Fibroblast of skin of right quadriceps (primary cell): ENCODE measurements at places on chromosomes 3 and 15.

GRCh38 chr3:123349566-123350435 is 99.1 kb downstream of the ADCY5 start:
- DNase-seq: no peak

DNA sequence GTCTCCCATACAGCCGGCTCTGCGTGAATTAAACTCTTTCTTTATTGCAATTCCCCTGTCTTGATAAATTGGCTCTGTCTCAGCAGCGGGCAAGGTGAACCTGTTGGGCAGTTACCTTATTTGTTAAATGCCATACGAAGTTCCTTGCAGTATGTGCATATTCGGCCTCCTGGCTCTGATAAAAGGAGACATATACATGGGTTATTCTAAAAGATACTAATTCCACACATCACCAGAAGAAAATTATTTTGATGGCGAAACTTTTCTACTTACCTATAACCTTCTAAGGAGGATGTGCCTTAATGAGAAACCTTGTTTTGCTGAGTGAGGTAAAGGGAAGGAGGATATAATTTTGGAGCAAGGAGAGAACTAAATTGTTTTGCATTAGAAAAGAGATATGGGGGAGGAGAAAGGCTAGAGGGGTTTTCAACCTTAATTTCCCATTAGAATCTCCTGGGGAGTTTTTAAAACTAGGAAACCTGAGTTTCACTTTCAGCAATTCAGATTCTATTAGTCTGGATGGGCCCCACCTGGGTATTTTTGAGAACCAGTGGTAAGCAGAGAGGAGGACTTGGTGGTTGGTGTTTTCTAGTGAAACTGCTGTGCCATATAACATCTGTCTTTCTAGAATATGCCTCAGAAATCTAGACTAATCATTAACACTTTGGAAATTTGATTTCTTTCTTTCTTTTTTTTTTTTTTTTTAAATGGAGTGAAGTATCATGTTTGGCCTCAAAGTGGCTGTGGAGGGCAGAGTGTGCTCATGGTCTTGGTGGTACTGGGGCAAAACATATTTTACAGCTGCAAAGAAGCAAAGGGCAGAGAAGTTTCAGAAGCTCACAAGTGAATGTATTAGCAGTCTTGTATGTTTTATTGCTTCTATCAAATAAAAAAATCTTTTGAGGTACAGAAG is 23.0 kb downstream of the NANOGP8 start:
- DNase-seq: no peak

- no peak for DNase-seq
Measured at GRCh38 chr15:38374556-38374955, 79.4 kb upstream of the FAM98B start.

DNA sequence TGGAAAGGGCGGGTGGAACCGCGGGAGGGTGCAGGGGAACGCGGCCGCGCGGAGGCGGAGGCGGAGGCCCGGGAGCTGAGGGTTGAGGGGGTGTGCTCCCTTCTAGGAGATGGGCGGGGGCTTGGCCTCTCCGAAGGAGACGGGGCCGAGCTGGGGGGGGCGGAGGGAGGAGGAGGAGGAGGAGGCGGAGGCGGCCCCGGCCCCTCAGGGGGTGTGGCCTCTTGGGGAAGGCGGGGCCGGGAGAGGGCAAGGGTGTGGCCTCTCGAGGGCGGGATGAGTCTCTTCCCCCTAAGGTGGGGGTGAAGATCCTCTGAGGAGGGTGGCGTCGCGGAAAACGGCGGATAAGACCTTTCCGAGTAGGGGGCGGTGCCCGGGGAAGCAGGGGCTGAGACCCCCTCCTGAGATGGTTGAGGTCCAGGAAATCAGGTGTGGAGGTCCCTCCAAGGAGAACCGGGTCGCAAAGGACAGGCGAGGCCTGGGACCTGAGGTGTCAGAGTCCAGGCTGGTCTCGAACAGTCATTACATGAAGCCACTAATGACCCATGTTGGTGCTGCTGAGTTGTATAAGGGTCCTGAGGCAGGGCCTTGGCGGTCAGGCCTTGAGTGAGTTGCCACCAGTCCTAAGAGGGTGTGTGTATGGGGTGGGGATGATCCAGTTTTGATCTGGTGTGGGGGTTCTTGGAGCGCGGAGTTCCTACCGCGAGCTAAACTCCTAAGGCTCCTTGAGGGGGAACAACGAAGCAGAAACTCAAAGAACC is 759 bp downstream of the WDR6 start:
- peak; percentile 90 for DNase-seq

GRCh38 chr3:142498397-142499180 is 50.8 kb upstream of the XRN1 start:
- no peak for DNase-seq

DNA sequence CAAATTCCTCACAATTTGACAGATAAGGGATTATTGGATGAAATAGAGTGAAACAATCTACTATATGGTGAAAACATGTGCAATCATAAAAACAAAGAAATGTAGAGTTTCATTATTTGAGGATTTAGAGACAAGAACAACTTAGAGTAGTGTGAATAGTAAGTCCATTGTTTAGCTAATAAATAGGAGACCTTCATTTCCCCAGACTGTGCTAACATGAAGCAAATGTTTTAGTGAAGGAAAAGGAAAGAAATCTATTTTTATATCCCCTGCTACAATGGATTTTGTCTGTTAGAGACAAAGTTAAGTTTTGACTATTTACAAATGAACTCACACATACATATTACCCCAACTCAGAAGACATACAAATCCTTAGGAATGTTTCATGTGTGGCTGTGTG is 77.8 kb downstream of the EFL1 start:
- DNase-seq: no peak

GRCh38 chr3:190058521-190059241 is 62.0 kb downstream of the P3H2 start:
- peak; percentile 61 for DNase-seq

- no peak for DNase-seq
Measured at GRCh38 chr3:182855076-182855475, 61.8 kb downstream of the ATP11B start.

DNA sequence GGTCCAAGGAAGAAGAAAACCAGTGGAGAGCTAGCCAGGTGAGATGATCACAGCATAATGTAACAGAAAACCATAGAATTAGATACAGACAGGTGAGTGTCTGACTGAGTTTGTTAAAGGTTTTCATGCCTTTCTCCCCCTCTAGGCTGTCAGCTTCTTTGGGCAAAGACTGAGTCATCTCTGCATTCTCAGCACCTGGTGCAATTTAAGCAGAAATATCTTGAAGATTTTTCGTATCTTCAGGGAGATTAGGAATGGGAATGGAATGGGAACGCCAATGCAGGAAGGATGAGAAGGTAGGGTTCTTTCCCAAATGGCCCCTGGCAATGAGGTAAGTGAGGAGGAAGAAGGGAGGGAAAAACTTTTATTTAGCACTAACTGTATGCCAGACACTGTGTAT is 122.0 kb upstream of the SLC7A14 start:
- DNase-seq: no peak

DNA sequence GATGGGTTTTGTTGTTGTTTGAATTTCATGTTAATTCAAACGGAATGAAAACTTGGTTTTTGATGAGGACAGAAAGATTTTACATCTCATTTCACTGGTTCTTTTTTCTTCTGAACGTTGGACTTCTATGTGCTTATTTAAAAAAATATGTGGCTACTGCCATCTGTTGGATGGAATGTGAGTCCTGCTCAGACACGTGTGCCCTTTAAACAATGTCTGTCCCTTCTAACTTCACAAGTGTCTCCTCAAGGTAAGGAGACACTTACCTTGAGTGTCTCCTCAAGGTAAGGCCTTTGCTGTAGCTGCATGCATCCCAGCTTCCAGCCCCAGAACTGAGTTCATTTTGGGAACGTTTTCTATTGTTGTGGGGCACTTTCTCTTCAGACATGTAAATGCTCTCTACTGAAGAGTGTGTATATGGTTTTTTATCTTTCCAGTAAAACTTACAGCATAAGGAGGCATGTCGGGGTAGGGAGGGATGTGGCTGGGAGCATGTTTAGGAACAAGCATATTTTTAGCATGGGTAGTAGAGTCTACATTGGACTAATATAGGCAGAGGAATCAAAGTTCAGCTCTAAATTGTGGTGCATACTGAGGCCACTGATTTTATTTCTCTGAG is 63.1 kb upstream of the UBE3A start:
- peak; percentile 26 for DNase-seq

DNA sequence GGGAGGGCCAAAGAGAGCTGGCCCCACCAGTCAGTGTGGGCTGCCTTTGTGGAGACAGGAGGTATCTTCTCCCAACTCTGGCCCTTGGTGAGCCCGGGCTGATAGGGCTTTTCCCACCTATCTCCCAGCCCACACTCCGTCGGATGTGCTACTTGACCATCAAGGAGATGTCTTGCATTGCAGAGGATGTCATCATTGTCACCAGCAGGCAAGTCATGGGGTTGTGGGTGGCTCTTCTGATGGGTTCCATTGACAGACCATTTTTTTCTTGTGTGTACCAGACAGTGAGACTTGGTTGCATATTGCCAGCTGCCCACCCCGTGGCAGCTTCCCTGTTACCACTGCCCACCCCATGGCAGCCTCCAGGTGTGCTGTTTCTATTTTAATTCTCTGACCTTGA is 3.3 kb downstream of the COPG1 start:
- DNase-seq: no peak

- DNase-seq: no peak
Measured at GRCh38 chr3:122233101-122233952, 49.9 kb downstream of the CASR start.

GRCh38 chr3:69409011-69409410 is 23.1 kb upstream of the FRMD4B start:
- DNase-seq: no peak

DNA sequence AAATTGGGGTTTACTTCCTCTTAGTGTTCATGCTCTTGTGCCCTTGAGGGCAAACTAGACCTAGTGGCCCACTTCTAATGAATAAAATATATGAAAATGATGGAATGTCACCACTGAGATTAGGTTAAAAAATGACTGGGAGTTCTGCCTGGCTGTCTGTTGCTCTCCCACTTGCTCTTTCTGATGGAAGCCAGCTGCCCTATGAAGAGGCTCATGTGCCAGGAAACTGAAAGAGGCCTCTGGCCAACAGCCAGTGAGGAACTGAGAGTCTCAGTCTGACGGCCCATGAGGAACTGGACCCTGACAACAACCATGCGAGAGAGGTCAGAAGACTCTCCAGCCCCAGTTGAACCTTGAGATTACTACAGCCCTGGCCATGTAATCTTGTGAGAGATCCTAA is 107.1 kb upstream of the FHIT start:
- DNase-seq: no peak

GRCh38 chr15:56984681-56985481 is 66.4 kb downstream of the TCF12 start:
- peak; percentile 75 for DNase-seq

GRCh38 chr3:45280971-45281370 is 54.9 kb upstream of the TMEM158 start:
- DNase-seq: no peak

DNA sequence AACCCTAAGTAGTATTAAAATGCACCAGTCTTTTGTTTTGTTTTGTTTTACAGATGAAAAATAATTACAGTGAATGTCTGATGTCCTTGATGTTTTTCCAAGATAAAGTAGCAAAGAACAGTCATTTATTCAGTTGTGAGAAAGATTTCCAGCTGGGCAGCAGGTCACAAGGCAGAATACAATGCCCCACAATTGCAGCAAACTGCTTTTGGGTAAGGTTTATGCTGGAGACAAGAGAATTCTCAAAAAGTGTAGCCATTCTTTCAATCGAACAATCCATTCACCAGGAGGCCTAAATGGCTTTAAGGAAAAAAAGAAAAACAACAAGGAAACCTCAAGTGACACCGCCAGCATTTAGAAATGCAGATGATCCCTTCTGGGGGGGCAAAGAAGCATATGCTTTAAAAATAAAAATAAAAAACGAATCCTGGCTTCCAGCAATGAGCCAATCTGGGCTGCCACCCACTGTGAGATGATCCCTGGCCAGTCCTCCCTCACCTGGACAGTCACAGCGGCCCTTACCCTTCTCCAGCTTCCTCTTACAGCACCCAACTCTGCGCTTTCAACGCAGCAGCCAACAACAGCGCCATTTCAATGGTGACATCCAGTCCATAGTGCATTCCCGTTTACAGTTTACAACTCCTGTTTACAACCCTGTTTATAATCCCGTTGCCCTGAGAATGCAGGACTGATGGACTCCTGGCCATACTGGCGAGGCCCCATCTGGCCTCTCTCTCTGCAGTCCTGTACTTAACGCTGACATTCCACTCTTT is 25.7 kb upstream of the WNT5A start:
- no peak for DNase-seq

DNA sequence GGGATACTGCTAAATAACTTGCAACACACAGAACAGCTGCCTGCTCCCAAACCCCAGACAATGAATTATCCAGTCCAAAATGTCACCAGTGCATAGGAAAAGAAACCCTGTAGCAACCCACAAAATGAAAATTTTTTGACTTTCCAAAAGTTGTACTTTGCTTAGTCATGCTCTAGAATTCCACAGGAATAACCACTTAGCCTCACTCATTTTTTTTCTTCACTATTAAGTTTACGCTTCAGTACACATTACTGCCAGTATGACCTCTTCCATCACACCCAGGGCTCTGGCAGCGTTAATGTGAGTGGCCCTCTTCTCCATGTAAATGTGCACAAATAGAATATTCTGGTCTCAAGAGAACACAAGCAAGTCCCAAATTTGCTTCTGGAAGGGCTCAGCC is 259.8 kb downstream of the MAGI1 start:
- DNase-seq: peak; percentile 65

GRCh38 chr3:51887620-51888019 is 12.2 kb upstream of the IQCF5 start:
- DNase-seq: no peak

GRCh38 chr3:170387950-170388349 is 30.4 kb downstream of the SKIL start:
- DNase-seq: peak; percentile 42

DNA sequence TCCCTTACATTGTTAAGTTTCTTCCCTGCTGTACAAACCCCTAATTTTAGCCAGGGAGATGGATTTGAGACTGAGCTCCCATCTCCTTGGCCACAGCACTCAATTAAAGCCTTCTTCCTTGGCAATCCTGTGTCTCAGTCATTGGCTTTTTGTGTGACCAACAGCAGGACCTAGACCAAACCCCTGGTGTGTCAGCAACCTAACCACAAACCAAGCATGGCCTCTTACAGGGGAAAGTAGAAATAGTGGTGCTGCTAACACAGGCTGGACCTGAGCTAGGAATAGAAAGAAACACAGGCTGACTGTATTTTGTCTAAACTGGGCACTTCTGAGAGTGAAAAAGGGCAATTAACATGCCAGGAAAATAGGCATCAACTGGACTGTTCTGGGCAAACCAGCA is 37.9 kb downstream of the PPCDC start:
- no peak for DNase-seq
